ENCODE measurements at places on chromosomes 2 and 18.

DNA sequence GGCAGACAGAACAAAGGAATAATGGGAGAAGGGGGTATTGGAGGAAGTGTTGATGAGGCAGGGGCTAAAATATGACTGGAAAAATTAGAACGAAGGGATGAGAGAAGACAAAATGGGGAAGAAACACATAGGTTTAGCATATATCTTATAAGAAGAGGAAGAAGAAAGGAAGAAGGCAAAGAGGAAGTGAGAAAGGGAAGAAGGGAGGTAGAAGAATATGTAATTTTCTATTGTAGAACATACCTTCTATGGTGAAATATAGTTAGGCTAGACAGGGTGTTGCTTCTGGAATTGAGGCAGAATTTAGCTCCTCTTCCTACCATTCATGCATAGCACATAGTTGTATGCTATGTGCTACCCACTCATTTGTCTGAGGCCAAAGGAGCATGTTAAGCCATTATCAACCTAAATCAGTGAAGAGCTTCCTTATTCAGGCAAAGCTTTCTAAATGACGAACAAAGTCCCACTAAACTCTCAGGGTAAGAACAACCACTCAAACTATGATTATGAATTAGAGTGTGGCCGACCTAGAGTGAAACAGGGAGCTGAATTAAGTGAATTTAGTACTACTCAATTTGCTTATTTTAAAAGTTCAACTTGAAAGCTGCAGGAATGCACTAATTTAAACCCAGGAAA is 180.9 kb upstream of the GALNT5 start:
- no peak for DNase-seq

- no peak for DNase-seq
Observed at GRCh38 chr2:60105906-60106305, 447.5 kb downstream of the BCL11A start.

DNA sequence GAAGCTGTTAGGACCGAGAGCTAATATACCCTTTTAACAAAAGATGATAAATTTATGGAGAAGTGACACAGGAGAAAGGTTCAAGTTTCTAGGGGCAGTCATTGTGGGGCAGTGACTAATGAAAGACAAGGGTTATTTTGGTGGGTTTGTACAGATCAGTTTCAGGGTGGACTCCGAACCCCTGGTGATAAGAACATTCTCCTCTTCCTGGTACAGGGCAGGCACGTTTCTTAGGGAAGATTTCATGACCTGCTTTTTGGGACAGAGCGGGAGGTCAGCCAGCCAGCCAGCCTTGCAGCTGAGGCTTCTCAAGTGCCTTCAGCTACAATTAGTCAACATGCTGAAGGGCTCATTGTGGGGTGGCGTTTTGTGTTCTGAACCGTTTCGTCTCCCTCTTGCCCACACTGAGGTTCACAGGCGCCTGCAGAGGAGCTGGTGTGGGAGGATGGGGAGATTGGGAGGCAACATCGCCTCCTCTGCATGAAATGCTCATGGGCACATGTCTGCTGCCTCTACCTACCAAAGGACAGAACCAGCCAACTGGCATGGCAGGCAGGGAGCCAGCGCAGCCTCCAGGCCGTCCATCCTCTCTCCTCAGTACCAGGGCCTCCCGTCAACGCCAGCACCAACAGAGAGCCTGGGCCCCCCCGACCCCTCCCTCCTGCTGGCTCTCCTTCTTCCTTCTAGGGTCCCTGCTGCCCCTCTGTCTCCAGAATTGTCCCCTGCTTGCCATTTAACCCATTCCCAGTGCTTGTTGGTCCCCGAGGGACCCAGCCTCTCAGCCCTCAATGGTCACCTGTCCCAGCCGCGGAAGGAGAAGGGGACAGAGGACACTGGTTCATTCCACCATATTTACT is 9.6 kb downstream of the CHMP1B start:
- DNase-seq: no peak

DNA sequence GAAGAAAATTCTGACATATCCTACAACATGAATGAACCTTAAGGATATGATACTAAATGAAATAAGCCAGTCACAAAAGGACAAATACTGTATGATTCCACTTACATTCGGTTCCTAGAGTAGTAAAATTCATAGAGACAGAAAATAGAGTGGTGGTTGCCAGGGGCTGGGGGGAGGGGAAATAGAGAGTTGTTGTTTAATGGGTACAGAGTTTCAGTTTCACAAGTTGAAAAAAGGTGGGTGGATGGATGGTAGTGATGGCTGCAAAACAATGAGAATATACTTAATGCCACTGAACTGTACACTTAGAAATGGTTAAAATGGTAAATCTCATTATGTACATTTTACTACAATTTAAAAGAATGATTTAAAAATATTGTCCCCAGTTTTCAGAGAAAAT is 53.3 kb upstream of the NFU1 start:
- no peak for DNase-seq

GRCh38 chr2:188526701-188527100 is 235.0 kb downstream of the GULP1 start:
- no peak for DNase-seq

GRCh38 chr2:230700447-230700846 is 12.2 kb upstream of the CAB39 start:
- DNase-seq: no peak

DNA sequence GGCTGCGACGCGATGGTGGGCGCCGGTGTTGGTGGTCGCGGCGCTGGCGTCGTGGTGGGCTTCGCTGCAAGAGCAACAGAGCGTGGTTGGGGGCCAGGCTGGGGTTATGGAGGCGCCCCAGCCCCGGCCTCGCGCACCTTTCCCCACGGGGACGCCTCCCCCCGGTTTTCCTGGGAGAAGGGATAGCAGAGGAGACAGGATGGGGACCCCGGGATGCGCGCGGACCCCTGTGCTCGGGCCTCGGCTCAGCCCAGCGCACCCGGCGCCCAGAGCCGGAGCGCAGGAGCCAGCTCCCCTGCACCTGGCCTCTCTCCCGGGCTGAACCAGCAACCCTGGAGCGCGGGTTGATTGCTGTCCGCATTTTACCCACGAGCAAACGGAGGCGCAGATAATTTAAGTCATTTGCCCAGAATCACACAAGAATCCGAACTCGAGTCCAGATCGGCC is 1.0 kb downstream of the CD8A start:
- DNase-seq: no peak

DNA sequence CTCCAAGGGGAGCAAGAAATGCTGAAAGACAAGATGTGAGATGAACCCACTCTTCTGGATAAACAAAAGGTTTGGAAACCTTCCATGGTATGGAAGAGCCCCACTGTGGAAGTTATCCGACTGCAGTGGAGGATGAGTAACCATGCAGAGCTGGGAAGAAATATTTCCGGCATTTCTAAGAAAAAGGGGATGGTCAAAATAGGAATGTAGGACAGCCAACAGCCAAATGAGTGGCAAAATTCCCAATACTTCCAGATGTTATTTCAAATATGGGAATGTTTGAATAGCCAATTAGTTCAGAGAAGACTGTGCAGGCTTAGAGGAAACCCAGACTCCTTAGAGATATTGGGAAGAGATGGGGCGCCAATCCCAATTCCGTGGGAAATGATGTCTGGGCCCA is 246.8 kb downstream of the RAD51AP2 start:
- DNase-seq: no peak

GRCh38 chr18:3037423-3037915 is 24.5 kb upstream of the LPIN2 start:
- peak; percentile 70 for DNase-seq

GRCh38 chr2:216465579-216466195 is 33.0 kb upstream of the RPL37A start:
- peak; percentile 33 for DNase-seq

DNA sequence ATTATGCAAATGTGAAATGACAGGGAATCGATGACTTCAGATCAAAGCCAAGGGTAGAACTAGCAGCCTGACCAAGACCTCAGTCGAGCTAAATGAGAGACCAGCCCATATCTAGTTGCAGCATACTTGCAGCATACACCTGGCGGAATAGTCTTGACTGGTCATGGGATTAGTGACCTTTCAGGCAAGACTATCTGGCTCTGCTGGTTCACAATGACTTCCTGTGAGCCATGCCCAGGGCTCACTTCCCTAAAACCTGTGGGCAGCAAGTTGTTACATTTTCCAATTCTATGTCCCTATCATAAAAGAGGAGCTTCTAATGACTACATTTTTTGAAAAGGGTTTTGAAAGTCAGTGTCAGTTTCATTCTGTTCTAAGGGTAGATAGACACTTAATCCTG is 1624.9 kb upstream of the CELF4 start:
- DNase-seq: no peak

DNA sequence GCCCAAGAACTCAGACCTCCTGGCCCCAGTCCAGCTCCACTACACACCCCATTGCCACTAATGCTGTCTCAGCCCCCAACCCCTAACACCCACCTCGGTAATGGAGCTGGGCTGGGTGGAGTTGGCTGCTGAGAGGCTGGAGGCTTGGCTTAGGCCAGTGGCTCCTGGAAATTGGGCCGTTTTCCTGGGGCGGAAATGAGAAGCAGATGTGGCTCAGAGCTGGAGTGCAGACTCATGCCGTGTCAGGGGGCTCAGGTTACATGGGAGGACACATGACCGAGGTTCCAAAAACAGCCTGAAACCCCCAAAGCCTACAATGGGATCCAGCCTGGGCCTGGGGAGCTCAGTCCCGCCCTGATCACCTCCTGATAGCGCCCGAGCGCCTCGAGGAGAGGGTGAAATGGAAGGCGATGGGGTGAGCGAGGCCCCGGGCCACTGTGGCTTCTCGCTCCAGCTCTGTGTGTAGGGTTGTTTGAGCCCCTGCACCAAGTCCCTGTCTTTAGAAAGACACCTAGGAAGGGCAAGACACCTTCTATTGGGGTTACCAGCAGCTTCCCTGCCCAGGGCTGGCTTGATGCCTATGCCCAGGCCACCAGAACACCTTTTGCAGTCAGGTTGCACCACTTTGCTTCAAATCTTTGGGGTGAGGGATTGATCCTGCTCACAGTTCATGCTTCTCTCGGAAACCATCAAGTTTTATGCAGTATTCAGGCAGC is 175.7 kb upstream of the HAAO start:
- DNase-seq: peak; percentile 87

DNA sequence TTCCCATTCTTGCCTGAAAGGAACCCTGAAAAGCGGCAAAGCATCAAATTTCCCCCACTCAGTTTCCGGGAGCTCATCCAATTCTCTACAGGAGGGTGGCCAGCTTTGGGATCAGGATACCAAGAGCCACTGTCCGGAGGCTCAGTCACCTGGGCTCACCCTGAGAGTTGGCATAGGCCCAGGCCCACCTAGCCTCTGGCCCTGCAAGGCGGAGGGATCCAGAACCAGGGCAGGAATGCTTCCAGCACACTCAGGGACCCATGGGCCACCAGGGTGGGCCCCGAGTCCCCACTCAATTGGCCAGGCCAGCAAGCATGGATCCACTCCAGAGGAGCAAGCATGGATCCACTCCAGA is 432.9 kb upstream of the MYT1L start:
- DNase-seq: no peak

DNA sequence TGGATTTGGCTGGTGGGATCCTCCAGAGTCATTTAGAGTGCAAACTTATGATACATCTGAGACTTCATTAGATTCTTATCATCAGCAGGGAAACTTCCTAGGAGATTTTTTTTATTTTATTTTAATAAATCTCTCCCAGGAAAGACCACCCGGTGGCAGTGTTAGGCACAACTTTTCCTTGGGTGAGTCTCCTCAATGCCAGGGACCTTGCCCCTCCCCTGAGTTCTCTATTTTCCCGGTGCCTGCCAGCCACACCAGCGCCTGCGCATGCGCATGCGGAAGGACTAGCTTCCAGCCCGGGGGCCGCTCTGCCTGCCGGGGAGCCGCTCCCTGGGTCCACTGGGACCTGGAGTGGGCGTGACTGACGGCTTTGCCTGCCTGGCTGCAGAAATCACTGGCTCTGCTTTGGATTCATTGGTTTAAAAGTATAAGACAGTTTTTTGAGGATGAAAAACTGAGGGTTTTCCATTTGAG is 86.6 kb downstream of the TMEM182 start:
- peak; percentile 17 for DNase-seq

DNA sequence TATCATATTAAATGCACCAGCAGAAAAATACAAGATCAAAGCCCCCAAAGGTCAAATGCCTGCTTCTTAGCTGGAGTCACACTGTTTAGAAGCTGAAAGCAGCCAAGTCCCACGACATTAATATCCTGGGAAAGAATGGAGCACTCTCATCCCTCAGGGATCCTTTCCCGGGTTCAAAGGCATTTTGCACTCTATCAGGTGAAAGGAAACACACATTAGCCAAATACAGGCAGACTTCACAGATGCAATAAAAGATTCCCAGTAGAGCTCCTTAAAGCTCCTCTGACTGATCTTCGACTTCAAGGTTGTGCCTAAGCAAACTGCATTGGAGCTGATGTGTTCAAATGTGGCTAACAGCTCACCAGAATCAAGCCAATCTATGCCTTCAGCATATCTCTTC is 158.4 kb downstream of the RNF152 start:
- DNase-seq: no peak

- no peak for DNase-seq
Observed at GRCh38 chr2:238525990-238526389, 99.3 kb downstream of the ASB1 start.

GRCh38 chr18:65990944-65991708 is 240.3 kb downstream of the CDH7 start:
- no peak for DNase-seq

- no peak for DNase-seq
Observed at GRCh38 chr2:217415316-217415715, 555.5 kb upstream of the TNP1 start.

DNA sequence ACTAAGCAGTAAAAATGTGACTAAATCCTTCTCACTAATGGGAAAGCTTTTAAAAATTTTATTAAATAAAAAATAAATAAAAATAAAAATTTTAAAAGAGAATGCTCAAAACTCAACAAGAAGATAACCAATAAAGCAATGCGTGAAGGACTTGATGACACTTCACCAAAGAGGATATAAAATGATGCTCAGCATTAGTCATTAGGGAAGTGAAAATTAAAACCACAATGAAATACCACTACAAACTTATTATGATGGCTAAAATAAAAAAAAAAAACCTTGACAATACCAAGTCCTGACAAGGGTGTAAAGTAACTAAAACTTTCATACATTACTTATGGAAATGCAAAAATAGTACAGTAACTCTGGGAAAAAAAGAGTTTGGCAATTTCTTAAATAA is 3.3 kb upstream of the WDR75 start:
- DNase-seq: no peak

DNA sequence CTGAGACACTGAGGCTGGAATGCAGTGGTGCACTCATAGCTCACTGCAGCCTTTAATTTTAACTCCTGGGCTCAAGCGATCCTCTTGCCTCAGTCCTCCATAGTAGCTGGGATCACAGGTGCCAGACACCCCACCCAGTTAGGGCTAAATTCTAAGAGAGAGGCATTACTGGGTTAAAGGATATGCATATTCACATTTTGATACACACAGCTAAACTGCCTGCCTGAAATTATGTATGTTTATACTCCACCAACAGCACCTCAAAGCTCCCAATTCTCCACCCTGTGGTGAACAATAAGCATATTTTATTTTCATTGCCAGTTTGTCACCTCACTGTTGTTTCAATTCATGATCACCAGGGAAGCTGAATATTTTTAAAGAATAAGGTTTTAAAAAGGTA is 18.7 kb upstream of the MCM6 start:
- no peak for DNase-seq

DNA sequence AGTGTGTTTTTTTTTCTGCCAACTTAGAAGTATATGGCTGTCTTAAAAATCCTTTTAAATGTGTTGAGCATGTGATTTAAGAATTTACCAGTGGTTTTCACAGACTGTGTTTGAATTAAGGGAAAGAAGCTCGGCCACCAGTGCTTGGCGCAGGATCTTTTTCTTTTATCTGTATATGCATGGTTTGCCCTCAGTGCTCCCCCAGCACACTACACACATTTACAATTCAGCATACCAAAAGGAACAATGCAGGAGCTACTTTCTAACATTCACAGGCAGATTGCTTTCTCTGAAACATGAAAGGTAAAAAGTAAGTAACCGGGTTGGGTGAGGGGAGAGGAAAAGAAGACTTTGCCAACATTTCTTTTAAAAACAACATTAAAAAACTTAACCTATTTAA is 3.9 kb downstream of the SALL3 start:
- DNase-seq: no peak

All from AG08395 (cell line).